Stimulated activated CD8-positive, alpha-beta memory T cell treated with anti-CD3 and anti-CD28 coated beads, Interleukin-15, amount 100 ng/mL, for 4 hours (primary cell): ENCODE measurements at places on chromosomes 1 and 21.

GRCh38 chr1:229116114-229116513, 154.8 kb upstream of the RAB4A start:
- DNase-seq, result no peak

- no peak for DNase-seq
These were observed 103.1 kb downstream of the GALNT2 start for GRCh38 chr1:230170153-230170547.

DNA sequence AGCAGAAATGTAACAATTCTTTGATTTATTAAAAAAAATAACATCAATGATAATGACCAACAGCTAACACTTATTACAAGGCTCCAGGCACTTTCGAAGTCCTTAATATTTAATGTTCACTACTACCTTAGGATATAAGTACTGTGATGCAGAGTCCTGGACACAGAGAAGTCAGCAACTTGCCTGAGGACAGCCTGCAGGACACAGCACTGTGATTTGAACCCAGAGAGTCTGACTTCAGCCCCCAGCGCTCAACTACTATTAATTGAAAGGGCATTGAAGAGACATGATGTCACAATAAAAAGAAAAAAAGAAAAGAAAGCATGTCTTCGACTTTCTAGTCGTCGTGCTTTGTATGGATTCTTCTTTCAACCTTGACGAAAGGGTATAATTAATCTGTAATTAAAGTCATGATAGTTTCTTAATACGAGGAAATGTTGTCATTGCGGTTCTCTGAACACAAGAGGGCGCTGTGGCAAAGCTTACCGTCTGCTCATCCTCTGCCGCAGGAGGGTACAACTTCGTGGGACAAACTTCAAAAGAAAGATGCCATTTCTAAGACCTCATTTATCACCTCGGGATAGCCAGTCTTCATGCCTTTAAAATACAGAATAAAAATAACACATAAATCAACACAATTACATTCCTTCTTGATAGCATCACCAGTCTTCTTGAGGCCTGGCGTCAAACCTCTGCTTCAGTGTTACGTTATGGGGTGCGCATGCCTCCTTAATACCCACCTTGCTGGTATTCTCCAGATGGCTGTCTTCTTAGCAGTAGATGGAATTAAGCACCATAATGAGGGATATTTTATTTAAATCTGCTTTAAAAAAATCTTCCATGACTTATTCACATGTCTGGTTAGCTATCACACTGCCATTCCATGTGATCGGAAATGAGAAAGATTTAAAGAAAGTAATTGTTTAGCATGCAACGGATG, 240.1 kb downstream of the DISC1 start:
- DNase-seq, result no peak

- no peak for DNase-seq
These were observed 110.4 kb downstream of the TNFSF18 start for GRCh38 chr1:172940174-172940855.

GRCh38 chr1:219783605-219784235, 144.6 kb downstream of the SLC30A10 start:
- no peak for DNase-seq

- no peak for DNase-seq
These were observed 167.2 kb upstream of the ATP1B1 start for GRCh38 chr1:168939110-168939946.

DNA sequence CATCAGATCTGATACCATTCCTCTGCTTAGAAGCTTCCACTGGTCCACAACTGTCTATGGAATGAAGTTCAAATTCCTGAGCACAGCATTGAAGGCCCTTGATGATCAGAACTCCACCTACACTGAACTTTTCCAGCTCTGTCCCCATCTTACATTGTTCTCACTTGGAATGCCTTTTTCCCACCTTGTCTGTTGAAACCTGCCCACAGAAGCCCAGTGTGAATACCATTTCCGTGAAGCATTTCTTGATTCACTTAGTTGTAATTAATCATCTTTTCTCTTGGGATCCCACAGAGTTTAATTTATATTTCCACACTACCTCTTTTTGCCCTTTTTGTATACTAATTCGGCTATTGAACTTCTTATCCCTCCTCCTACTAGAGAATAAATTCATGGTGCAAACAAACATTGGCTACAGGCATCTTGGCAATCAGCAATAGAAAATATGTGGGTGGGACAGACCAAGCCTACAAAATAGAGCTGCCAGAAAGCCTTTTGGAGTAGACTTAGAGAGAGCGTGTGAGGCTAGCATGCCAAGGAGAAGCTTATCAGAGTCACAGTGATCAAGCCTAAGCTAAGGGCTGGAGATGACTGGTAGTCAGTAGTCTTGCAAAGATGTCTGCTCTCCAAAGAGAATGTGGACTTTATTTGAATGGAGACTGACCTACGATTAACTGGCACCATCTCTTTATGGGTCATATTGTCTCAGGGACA, 26.1 kb downstream of the NHLH2 start:
- no peak for DNase-seq

DNA sequence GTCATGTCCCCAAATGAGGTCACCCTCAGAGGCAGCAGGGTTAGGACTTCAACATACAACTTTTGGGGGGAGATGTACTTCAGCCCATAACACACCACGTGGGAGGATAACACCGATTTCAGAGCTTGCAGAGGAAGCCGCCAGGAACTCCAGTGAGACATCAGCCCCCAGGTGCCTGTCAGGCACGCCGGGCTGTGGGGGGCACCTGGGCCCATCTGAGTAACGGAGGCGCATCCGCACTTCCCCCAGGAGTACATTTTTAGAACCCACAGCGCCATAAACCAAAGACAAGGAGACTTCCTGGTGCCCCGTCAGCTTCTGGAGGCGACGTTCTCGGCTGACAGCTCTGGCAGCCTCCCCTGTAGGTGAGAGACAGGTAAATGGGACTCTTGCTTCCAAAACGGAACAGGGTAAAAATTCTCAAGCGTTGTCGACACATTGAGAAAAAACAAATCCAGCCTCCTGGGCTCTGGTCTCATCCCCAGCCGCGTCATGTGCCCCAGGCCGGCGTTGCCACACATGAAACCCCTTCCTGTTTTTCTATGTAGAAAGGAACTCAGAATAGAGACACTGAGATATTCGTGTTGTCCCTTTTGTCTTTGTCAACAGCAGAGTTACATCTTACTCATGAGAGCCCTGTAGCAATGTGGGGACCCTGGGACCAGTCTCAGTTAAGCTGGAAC, 93.3 kb downstream of the PDE9A start:
- DNase-seq, result no peak
